ENCODE measurements at places on chromosomes 2 and 18. TPM values are rescaled to one million over a fixed set of nuclear protein-coding genes. Genes with fewer than 3 reads are reported as not detected.

DNA sequence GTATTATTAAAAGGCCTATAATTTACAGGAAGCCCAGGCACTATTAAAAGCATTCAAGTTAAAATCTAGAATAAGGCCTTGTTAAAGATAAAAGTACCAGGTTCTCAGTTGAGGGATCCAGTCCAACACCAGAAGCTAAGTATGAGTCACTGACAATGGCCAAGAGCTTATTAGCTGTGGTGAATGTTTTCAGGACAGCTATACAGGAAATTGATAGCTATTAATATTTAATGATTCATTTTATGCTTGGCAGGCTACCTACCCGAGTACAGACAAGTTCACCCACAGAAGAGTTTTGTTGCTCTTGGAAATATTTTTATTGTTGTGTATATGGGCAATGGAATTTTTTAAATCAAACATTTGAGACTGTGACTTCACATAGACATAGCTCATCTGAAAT lies 729.6 kb upstream of the ZNF804A start:
- no peaks in the 10 kb centered on the region for H3K36me3 ChIP-seq
- no peak for DNase-seq
- H3K27me3 ChIP-seq: no peaks in the 10 kb centered on the region

DNA sequence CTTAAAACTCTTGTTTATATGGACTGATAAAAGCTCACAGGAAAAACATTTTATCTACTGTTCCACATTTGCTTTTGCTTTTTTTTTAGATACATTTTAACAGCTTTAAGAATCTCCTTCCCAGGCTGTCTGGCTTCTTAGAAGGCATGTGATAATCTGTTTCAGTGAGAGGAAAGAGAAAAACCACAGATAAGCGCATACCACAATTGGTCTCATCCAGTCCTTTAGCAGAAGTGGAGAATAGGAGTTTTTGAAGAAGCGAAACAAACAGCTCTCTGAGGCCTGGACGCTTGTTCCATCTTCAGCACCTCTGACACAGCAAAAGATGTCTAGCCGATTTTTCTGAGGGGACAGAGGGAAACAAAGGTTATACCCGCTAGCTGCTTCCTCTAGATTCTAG lies 37.6 kb downstream of the RMC1 start:
- peaks cover 3% of the 10 kb centered on the region for H3K36me3 ChIP-seq
- no peak overlapping the region for H3K27ac ChIP-seq
- no peak for DNase-seq
- H3K4me3 ChIP-seq: no peak overlapping the region

GRCh38 chr2:38697116-38697840 lies 31.4 kb downstream of the GALM start:
- no peak overlapping the region for H3K27ac ChIP-seq
- H3K4me1 ChIP-seq: no peaks in the 10 kb centered on the region
- no peak overlapping the region for H3K4me3 ChIP-seq
- no peaks in the 10 kb centered on the region for H3K27me3 ChIP-seq
- H3K36me3 ChIP-seq: no peaks in the 10 kb centered on the region

DNA sequence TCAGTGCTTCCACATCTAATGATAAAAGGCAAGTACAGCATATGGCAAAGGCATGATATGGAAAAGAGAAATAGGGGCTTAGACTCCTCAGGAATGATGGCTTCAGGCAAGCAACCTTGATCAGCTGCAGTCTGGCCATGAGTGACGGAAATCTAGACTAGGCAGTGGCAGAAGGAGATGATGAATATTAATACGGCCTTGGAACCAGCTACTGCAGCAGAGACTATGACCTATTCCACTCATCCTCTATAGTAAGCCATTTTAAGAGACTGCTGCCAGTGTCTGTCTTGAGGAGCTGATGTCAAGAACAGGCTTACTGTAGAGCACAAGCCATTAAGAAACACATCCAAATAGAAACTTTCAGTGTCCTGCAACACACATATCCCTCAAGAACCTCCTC lies 23.7 kb downstream of the ASXL2 start:
- no peak for DNase-seq
- H3K36me3 ChIP-seq: no peaks in the 10 kb centered on the region
- H3K4me3 ChIP-seq: no peak overlapping the region
- H3K4me1 ChIP-seq: peaks cover 5% of the 10 kb centered on the region

GRCh38 chr18:62988471-62988870 lies 273.1 kb downstream of the PHLPP1 start:
- no peaks in the 10 kb centered on the region for H3K27me3 ChIP-seq
- no peak overlapping the region for H3K27ac ChIP-seq
- H3K36me3 ChIP-seq: no peaks in the 10 kb centered on the region
- no peak overlapping the region for H3K4me3 ChIP-seq

The LYG2 gene
- total RNA-seq: not detected
